Stimulated activated CD4-positive, alpha-beta T cell treated with anti-CD3 and anti-CD28 coated beads, Interleukin-2, amount 100 ng/mL, for 48 hours (primary cell): ENCODE measurements at places on chromosomes 6 and 20.

DNA sequence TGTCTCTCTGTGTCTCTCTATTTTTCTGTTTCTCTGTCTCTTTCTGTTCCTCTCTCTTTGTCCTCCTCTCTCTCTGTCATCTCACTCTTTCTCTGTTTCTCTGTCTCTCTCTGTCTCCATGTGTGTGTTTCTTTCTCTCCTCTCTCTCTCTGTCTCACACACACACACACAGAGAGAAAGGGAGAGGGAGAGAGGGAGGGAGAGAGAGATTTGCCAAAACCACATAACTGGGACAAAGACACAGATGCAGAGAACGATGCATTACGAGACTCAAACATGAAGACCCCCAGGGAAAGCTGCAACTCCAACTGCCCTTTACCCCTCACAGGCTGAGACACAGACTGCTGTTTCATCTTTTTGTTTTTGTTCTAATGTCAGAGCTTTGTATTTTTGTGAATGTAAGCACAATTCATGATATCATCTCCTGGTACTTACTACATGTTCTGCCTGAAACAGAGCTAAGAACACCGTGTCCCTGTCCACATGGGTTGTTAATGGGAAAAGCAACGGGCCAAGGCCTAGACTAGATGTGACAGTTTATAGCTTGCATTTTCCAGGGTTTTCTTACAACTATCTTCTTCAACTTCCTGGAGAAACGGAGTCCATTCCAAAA, 177.1 kb upstream of the ARID1B start:
- DNase-seq: no peak

- no peak for DNase-seq
These were observed 9.0 kb downstream of the SFT2D1 start for GRCh38 chr6:166333172-166333995.

DNA sequence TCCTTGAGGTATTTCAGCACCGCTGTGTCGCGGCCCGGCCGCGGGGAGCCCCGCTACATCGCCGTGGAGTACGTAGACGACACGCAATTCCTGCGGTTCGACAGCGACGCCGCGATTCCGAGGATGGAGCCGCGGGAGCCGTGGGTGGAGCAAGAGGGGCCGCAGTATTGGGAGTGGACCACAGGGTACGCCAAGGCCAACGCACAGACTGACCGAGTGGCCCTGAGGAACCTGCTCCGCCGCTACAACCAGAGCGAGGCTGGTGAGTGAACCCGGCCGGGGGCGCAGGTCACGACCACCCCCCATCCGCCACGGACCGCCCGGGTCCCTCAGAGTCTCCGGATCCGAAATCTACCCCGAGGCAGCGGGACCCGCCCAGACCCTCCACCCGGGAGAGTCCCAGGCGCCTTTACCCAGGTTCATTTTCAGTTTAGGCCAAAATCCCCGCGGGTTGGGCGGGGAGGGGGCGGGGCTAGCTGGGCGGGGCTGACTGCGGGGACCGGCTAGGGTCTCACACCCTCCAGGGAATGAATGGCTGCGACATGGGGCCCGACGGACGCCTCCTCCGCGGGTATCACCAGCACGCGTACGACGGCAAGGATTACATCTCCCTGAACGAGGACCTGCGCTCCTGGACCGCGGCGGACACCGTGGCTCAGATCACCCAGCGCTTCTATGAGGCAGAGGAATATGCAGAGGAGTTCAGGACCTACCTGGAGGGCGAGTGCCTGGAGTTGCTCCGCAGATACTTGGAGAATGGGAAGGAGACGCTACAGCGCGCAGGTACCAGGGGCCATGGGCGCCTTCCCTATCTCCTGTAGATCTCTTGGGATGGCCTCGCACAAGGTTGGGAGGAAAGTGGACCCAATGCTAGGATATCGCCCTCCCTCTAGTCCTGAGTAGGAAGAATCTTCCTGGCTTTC, 693 bp downstream of the HLA-F start:
- DNase-seq: peak; percentile 72

DNA sequence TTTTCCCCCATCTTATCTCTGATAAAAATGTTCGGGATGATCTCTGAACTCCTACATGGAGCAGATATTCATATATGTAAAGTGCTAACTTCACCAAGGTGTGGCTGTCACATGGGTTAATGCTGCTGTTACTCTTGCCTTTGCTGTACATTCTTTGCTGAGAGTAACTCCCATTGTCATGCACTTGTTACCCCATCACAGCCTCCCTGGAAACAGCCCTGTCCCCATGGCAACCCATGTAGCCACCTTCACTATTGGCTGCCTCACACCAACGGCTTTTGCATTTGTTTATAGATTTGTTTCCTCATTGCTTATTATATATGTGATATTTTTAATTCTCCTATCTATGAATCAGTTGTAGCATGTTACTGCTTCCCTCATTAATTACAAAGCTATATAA, 17.3 kb upstream of the IBTK start:
- DNase-seq: no peak

- DNase-seq: no peak
These were observed 208.7 kb upstream of the PRND start for GRCh38 chr20:4512891-4513550.

DNA sequence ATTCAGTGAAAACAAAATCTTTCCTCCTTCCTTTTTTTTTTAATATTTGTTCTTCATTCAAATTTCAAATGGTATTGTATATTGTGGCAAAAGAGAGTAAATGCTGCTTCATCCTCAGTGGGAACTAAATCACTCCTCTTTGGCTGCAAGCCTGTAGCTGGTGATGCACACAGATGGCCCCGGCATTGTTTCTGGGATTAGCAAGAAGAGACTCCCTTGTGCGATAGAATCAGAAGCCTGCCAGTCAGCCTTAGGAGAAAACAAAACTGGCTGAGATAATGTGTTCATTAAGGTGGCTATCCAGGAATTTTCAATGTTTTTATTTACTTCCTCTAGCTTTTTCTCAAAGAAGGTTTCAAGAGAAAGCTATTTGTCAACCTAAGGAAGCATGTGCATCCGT, 20.7 kb upstream of the ELOVL2 start:
- no peak for DNase-seq

DNA sequence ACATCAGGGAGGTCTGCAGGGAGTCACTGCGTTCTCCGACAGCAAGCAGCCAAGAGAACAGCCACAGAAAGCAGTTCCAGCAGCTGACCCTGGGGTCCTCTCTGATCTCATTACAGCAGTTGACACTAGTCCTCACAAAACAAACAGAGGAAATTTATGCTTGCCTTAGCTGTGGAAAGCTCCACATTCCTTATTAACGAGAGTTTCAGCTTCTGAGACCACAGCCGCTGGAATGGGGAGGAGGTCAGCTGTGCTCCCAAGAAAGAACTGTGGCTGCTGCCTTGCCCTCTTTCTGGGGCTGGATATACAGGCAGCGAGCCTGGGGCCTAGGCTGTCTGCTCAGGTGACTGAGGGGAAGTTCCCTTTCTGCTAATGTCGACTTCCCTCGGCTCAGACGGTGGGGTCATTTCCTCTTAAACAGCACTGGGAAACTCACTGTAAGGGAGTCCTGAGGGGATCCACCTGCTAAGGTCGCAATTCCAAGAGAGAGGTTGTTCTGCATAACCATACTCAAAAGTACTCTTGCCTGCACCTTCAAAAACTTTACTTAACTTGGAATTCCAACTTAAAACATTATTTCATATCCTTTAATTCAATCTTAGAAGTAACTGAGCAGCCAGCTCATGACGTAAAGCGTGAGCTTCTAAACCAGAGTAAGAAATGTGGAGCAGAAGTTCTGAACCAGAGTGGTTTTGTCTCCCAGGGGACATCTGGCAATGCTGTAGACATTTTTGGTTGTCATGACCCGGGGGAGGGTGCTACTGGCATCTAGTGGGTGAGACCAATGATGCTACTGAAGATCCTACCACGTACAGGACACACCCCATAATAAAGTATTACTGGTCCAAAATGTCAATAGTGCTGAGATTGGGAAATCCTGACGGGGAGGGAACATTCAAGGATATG, 80.3 kb downstream of the BACH2 start:
- DNase-seq: no peak
